ENCODE measurements at places on chromosomes 3 and 15. TPM values are rescaled to one million over a fixed set of nuclear protein-coding genes. Genes with fewer than 3 reads are reported as not detected.

The STAB1 gene
- 0.57 TPM for total RNA-seq

GRCh38 chr3:179651687-179652446 is 973 bp upstream of the USP13 start:
- DNase-seq = no peak

GRCh38 chr3:32758375-32758753 is 59.4 kb upstream of the TRIM71 start:
- no peak for DNase-seq

DNA sequence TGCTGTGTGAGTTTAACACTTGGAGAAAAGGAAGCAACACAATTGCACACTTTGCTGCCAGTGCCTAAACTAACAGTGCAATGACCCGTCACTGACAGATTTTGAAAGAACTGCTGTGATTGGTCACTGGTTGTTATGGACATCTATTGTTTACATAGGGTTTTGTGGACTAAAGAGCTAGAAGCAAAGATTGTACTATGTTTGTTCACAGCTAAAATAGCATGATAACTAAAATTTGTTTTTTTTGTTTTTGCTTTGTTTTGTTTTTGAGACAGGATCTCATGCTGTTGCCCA is 112.4 kb upstream of the GOLGA8J start:
- no peak for DNase-seq

The SLC12A8 gene
- 4.7 TPM for total RNA-seq
